Frontal cortex (tissue), 4 donors: ENCODE measurements at places on chromosomes 3 and 15.

DNA sequence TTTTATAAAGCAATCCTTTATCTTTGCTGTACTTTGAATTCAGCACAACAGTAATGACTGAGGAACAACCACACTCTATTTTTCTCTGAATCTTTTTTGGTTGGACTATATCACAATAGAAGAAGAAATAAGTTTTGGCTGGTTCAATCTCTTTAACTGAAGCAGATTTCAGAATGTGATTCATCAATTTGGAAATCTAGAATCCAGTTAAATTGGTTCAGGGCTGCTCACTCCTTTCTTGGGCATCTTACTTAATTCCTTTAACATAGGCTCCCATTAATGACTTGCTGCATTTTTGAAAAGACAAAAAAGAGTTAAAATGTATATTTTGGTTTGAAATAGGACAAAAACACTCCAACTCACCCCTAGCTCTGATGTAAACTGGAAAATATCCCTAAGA, 688.3 kb upstream of the NECTIN3 start:
- no peak for DNase-seq

DNA sequence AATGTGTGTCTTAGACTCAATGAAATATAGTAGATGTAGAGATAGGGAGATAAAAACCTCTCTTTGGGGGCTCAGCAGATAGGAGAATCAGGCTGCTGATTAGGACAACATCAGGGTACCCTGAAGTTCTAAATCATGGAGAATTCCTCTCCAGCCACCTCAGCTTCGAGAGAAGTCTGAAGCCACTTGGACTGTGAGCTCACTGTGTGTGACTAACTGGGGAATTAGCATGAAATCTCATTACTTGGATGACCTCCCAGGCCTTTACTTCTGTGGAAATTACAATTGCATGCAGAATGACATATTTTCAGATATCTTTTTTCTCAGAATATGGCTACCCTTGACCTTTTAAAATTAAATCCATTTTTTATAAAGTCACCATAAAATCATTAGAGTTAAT, 128.0 kb upstream of the MRPL3 start:
- DNase-seq: no peak

DNA sequence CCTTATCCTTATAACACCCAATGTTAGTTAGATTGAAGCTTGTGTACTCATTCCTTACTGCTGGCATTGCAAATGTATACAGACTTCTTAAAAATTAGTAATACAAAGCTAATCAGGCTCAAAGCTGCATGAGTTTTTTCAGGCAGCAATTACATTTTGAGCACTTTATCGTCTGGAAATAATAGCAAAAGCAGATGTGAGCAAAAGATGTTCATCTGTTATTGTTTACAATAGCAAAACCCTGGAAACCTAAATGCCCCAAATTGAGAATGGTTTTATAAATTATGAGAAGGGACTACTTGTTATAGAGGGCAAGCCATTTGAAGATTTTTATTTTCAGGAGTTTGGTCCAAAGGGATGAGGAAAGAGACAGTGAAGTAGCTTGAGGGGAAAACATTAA, 126.4 kb downstream of the GADL1 start:
- no peak for DNase-seq

DNA sequence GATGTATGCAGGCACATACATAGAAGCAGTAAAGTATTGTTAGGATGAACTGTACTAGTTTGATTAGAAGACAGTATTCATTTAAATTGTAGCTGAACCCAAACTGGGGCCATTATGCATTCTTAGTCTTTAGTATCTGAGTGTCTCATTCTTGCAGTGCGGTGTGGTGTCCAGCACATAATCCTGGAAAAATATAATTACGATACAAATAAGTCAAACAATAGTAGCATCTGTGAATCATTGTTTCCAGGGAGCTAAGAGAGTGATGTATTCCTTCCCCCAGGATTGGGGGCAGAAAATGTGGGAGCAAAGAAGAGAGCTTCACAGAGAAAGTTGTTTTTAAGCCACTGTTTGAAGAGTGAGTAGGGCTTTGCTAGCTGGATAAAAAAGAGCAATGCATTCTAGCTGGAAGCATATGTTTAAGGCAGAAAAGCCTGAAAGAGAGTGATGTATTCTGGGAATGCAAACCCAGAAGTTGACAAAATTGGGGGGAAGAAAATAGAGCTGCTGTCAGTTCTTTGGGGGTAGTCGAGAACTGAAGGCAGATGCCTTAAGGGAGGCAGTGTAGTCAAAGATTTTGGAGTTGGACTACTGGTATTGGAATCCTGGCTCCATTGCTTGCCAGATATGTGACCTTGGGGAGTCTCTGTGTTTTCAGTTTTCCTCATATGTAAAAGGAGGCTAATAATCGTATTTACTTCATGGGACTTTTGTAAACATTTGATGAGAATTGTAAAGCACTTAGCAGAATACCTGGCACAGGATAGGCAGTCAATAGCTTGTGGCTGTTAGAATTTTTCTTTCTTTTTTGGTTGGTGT, 14.1 kb downstream of the SLMAP start:
- no peak for DNase-seq

- no peak for DNase-seq
Measured at GRCh38 chr15:89068325-89068784, 19.9 kb upstream of the ABHD2 start.
